Right cardiac atrium (tissue), 5 donors: ENCODE measurements at places on chromosomes 5 and 9. TPM values are rescaled to one million over a fixed set of nuclear protein-coding genes. Genes with fewer than 3 reads are reported as not detected.

DNA sequence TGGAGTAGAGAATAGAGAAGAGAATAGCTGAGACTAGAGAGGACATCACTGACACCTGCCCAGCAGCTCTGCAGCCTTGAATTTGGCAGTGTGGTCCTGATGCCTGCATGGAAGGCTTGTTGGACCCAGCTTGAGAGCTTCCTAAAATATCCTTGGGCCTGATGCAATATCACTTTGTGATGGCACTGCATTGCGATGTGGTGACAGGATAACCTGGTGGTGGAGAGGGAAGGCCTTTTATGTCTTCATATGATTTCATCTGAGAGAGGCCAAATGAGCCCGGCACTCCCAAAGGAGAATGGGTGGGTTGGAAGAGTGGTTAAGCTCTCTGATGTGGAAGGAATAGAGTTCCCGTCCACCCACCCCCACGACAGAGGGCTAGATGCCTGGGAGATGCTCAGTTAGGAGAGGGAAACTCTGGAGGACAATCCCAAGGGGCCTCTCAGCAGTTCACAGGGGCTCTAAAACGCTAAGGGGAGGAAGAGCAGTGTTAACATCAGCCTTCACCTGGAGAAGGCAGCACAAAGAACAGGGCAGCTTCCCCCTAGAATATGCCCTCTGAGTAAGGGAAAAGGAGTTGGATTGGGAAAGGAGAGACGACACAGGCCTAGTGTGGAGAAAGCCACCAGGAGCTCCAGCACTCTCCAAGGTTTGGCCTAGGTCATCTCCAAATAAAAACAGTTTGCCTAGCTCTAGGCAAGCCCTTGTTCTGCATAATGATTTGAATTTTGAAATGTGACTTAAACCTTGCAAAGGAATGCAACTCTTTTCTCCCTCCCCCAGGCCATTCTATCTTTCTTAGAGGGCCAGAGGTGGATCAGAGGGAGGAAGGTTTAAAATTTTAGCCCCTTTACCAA, 99.8 kb upstream of the SSBP2 start:
- peak; percentile 64 for DNase-seq

DNA sequence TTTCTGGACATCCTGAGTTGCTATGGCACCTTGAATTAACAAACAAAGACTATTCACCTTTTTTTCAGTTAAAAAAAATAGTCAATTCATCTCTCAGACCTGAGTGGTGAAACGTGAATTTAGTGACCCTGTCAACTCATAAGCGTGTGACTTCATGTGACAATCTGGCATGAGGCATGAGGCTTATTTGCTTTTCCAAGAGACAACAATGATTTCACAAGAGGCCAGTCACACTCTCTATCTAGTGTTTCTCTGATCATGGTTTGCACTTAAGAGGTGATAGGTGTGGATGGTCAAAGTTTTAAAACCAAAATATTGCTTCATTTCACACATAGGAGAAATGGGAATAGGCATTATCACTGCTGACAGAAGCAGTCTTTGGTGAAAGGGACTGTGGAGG, 559.6 kb upstream of the ACO1 start:
- DNase-seq: no peak

TAS2R1 gene
- total RNA-seq: not detected

GRCh38 chr5:178965465-178966055, 24.6 kb downstream of the ZNF454 start:
- DNase-seq: no peak

NRARP gene
- total RNA-seq: 14.5 TPM

DNA sequence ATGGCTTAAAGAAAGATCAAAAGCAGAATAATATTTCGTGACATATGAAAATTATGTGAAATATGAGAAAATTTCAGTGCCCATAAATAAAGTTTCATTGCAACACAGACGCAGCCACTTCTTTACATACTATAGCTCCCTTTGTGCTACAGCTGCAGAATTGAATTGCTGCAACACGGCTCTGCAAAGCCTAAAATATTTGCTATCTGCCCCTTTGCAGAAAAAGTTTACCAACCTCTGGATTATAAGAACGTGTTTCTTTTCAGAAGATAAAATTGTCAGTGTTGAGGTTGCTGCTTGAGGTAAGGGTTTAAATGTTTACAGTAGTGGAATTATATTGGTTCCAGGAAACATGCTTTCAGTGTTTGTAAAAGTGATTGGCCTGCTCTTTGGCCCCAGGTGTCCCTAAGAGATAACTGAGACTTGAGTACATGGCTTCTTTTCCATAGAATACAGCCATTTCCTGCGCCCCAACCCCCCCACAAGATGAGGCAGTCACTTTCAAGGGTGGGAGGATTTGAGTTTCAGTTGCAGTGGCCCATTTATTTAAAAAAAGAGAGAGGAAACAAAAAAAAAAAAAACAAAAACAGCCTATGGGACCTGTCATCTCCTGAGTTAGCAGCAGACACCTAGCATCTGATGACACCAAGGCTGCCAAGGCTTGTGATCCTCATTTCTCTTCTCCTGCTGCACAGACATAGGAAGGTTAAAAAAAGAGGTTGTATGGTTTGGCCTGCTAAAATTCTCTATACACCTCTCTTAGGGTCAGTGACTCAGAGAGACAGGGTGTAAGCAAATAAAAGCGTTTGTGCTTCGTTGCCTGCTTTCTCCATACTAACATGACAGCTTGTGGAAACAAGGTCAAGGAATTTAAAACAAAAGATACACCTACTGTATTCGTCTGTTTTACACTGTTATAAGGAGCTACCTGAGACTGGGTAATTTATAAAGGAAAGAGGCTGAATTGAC, 28.0 kb upstream of the HTR4 start:
- no peak for DNase-seq

NR5A1 gene
- not detected for total RNA-seq

DNA sequence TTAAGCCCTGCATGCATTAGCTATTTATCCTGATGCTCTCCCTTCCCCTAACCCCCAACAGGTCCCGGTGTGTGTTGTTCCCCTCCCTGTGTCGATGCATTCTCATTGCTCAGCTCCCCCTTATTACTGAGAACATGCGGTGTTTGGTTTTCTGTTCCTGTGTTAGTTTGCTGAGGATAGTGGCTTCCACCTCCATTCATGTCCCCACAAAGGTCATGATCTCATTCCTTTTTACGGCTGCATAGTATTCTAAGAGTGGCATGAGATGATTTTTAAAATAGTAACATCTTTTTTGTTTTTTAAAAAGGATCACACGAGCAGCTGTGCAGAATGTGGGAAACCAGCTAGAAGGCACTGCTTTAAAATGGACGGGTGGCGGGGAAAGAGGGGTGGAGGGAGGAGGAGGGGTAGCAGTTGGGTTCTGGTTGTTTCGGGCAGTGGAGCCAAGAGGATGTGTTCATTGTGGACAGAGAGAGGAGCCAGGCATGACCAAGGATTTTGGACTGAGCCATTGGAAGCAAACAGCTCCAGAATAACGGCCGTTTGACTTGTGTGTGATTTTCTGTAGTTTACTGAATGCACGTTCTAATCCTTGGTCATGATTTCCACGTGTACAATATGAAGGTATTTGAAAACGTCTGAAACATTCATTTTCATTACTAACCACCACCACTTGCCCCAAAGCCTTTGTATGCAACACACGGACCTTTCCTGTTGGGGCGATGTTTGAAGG, 1.7 kb upstream of the TENT4A start:
- DNase-seq: no peak

DNA sequence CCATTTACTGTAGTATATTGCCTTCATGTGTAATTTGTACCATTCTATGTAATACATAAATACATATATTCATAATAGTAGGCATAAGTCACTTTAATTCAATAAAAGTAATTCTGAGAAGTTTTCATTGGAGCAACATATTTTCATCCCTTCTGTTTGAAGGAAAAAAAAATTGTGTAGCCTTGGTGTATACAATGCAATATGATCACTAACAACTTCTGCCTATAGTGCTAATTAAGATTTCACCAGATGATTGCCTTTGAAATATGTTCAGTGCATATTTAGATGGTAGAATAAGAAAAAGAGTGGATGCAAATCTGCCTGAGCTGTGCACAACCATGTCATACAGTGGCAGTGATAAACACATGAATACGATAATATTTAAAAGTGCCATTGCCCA, 996.8 kb downstream of the EFNA5 start:
- no peak for DNase-seq

DNA sequence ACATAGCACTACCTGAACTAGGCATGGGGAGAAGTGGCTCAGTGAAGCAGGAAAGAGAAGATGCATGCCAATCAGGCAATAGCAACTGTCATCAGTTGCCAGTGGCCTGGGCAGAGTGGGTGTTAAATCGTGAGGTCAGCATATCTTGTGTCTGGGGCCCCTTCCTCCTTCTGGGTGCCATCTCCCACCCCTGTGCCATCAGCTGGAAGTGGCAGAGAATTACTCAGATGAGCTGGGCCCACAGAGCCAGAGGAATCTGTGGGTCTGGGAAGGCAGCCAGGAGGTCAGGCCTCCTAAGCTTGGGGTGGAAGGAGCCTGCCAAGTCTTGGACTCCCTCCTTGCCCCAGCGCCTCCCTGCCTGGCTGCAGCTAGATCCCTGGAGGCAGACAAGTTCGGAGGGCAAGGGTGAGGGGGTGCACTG, 66.5 kb downstream of the GALNT12 start:
- DNase-seq: peak; percentile 92

DNA sequence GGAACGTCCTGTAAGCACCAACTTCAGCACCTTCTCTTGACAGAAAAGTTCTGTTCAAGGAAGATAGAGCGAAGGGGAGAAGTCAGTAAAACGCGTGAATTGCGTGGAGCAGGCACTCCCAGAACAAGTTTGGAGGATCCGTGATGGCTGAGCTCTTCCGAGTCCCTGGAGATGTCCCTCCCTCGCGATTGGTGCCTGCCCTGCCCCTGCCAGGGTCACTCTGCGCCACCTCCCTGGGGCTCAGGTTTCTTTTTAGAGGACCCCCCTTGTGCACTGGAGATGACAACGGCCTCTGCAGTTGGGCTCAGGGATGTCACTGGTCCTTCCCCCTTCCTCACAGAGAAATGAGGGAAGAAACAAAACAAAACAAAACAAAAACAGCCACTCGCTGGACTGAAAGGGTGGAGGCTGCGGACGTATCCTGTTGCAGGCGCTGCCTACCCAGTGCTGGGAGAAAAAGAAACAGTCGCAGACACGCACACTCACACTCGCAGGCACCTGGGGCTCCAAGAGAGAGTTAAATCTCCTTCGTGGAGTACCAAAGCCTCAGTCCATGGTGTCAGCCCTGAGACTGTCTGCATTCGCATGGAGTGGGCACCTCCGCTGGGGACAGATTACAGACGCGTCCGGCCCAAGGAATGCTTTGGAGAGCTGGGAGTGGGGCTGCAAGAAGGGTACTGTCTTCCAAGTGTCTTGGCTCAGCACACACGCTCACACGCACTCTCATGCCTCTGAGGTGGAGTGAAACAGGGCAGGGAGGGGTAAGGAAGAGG, 512.7 kb downstream of the SLCO4C1 start:
- DNase-seq: no peak

DNA sequence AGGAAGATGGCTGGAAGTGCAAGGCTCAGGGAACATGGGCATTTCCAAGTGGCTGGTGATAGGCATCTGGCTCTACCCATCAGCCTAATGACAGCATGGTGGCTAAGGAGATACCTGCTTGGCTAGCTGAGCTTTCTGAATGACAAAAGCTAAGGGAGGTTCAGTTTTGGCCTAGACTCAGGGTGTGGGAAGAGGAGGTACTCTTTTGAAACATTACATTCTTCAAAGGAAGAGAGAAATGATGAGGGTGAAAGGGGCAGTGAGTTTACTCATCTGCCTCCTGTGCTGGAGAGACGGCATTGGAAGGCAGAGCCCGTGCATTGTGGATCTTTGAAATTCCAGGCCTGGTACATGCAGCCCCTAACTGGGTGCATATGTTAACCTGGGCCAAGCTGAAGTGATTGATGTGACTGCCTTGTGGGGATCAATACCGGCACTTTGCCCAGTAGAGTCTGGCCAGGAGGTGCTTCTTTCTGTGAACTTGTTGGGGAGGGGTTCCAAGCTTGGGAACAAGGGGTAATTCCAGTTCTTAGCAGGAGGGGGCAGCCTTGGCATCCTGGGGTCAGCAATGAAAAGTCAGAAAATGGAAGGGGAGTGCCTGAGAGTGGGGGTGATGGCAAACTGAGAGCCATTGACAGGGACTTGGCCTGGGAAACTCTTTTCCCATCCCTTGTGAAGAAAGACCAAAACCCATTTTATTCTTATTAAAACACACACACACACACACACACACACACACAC, 108.6 kb downstream of the ACER2 start:
- DNase-seq: no peak

NTMT1 gene
- total RNA-seq: 50.2 TPM

DNA sequence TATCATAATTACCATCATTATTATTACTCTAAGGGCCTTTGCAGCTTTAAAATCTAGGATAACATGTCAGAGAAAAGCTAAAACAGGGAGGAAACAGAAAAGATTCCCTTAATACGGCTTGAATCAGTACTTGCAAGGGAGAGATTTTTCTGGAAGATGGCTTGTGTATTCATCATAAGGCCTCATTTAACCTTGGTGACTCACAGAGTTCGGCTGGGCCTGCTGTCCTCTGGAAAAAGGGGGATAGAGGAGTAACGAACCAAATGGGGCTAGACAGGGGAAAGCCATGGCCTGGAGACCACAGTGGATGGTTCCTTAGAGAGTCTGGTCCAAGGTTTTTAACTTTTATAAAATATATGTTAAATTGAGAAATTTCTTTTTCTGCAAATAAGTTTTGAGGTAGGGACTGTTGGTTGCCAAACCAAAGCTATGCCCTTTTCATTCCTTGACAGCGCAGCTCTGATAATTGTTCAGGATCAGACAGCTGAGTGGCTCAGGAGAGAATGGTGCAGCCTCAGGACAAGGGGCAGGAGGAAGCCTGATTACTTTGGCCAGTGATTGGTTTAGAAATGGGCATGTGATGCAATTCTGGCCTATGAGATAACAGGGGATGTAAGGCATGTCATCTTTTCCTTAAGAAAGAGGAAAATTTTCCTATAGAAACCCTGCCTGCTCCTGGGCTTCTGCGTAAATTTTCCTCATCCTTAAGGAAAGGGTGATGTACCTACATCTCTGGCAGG, 25.6 kb upstream of the GSN start:
- no peak for DNase-seq
